ENCODE measurements at places on chromosomes 4 and X.

DNA sequence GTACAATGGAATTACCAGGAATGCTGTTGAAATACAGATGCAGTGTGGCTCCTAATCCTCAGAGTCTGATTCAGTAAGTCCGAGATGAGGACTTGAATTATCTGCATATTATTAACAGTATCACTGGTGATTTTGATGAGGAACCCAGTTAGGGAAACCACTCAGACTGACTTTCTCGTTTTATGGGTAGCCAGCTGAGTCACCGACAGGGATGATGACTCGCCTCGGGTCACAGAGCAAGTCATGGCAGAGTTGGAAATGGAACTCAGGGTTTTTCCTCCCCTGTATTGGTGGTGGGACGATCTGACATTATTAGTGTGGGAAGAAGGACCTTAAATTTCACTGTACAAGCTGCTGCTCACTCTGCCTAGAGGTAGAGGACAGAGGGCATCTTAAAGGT is 51.3 kb downstream of the RTL9 start:
- no peak for DNase-seq

DNA sequence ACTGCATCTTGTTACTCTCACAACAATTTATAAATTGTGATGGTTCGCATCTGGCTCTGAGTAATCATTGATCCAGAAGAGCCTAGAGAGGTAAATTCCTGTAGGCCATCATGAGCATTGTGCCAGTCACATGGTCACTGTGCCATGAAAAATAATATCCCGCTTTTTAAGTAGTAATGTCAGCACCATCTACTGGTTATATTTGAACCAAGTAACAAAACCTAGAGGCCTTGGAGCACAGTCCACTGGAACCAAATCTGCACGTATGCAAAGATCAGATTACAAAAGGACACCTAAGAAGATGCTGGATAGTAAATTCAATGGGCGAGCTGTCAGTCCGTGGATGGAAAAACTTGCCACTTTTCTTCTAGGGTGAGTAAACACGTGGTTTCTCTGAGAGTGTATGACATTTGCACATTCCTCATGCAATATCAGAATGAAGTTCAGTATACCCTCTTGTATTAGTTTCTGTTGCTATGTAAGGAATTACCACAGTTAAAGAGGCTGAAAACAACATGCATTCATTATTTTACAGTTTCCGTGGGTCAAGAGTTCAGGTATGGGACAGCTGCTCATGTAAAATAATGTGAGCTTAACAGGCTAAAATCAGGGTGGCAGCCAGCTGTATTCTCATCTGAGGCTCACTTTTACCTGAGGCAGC is 26.8 kb downstream of the FAM114A1 start:
- DNase-seq: no peak

GRCh38 chr4:132333724-132334047 is 815.4 kb upstream of the PCDH10 start:
- DNase-seq: no peak

DNA sequence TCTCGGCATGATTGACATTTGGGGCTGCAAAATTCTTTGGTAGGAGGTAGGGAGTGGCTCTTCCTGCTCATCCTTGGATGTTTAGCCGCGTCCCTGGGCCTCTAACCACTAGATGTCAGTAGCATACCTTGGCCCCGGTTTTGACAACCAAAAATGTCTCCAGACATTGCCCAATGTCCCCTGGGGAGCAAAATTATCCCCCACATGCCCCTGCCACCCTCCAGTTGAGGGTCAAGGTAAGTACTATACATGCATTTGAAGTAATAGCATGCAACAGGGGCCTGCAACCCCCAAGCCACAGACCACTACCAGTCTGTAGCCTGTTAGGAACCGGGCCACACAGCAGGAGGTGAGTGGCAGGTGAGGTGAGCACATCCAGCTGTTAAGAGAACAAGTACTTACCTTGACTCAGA is 17.6 kb upstream of the KIAA1210 start:
- no peak for DNase-seq

DNA sequence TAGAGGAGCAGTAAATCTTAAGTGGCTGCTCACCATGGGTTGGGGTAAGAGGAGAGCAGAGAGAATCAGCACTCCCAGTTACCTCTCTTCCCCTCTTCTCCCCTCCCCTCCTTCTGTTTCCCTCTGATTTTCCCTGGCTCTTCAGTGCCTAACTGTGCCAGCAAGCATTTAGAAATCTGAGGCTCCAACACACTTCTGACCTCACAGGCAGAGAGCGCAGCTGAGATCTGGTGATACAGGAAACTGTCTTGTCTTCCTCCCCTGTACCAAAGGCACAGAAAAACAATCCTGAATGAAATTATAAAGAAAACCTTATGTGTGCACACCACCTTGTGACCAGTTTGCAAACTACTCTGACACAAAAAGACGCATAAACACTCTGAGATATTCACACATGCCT is 82.4 kb upstream of the SMIM10 start:
- DNase-seq: no peak

- no peak for DNase-seq
These were observed 106.0 kb upstream of the PLAC1 start for GRCh38 chrX:134764202-134764785.

- no peak for DNase-seq
These were observed 15.2 kb upstream of the MAP9 start for GRCh38 chr4:155391932-155392331.

- DNase-seq: no peak
These were observed 17.9 kb upstream of the PPP2R3B start for GRCh38 chrX:404656-405055.

Measured in thyroid gland (tissue), 4 donors.